Lung (tissue), 17 donors: ENCODE measurements at places on chromosomes 12 and 14. TPM values are rescaled to one million over a fixed set of nuclear protein-coding genes. Genes with fewer than 3 reads are reported as not detected.

- peaks cover 12% of the 10 kb centered on the region for H3K4me1 ChIP-seq
- no peak overlapping the region for H3K27ac ChIP-seq
- DNase-seq = no peak
These were observed 293.5 kb upstream of the RTL1 start for GRCh38 chr14:101196795-101197590.

- H3K4me3 ChIP-seq = no peak overlapping the region
- no peaks in the 10 kb centered on the region for H3K27me3 ChIP-seq
- no peaks in the 10 kb centered on the region for H3K4me1 ChIP-seq
- peak; percentile 19 for DNase-seq
These were observed 25.8 kb upstream of the TMCC3 start for GRCh38 chr12:94676031-94676641.

GRCh38 chr12:59844750-59845149 is 248.9 kb downstream of the SLC16A7 start:
- no peak overlapping the region for H3K4me3 ChIP-seq
- H3K4me1 ChIP-seq = no peaks in the 10 kb centered on the region
- no peaks in the 10 kb centered on the region for H3K36me3 ChIP-seq
- H3K27me3 ChIP-seq = no peaks in the 10 kb centered on the region
- no peak overlapping the region for H3K27ac ChIP-seq

DNA sequence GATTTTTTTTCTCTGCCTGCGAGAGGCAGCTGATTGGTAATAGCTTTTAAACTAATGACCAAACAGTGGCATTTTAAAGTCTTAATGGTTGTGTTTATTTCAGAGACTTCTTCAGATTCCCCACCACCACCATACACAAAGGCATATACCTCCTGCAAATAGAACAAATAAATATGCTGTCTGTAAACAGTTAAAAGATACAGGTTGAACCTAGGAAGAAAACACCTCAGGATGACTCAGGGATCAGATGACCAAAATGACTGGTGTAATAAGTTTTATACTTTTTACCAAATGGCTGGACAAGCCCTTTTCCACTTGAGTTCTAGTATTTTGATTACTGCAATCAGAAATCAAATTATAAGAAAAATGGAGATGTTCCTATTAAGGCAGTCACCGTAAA is 364.1 kb downstream of the PAWR start:
- no peaks in the 10 kb centered on the region for H3K36me3 ChIP-seq
- H3K27me3 ChIP-seq = no peaks in the 10 kb centered on the region
- H3K4me3 ChIP-seq = no peak overlapping the region
- H3K27ac ChIP-seq = no peak overlapping the region

NAV3 gene
- 3.5 TPM for polyA plus RNA-seq

DNA sequence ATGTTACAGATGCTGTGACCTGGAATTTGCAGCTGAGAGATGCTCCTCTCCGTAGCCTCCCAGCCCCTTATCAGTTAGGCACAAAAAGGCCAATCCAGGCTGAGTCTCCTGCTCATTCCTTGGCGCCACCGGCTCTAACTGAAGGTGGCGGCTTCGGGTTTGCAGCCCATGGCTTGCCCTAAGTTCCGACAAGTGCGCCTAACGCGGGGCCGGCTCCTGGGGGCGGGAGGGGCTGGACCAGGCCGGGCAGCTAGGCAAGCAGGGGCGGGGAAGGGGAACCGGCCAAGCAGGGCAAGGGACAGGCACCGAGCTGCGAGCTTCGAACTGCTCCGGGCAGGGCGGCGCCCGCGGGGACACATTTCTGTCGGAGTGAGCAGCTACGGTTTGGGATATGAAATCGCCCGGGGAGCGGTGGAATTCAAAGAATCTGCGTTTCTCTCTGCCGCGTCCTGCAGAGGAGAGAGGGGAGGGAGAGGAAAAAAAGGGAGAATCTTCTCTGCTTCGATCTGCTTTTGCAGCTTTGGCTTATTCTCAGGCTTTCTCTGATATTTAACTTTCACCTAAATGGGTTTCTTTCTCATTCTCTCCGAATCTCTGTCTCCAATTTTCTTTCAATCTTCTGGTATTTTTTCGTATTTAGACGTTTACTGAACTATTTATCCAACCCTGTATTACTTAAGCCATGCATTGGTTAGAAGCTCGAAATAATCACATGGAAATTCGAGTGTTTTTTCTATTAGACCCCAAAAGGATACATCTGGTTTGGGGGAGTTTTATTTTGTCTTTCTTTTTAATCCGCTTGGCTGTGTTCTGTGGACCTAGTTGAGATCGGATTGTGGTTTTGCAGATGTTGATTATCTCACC is 1.6 kb upstream of the HOXC12 start:
- no peak overlapping the region for H3K27ac ChIP-seq
- no peaks in the 10 kb centered on the region for H3K4me1 ChIP-seq
- H3K36me3 ChIP-seq = no peaks in the 10 kb centered on the region
- no peak overlapping the region for H3K4me3 ChIP-seq

DNAJC22 gene
- polyA plus RNA-seq = 0.28 TPM

- peaks cover 11% of the 10 kb centered on the region for H3K27me3 ChIP-seq
- H3K27ac ChIP-seq = no peak overlapping the region
- H3K4me1 ChIP-seq = peaks cover 20% of the 10 kb centered on the region
- H3K4me3 ChIP-seq = no peak overlapping the region
- no peak for DNase-seq
These were observed 1.2 kb downstream of the ANO4 start for GRCh38 chr12:100795800-100796179.

DNA sequence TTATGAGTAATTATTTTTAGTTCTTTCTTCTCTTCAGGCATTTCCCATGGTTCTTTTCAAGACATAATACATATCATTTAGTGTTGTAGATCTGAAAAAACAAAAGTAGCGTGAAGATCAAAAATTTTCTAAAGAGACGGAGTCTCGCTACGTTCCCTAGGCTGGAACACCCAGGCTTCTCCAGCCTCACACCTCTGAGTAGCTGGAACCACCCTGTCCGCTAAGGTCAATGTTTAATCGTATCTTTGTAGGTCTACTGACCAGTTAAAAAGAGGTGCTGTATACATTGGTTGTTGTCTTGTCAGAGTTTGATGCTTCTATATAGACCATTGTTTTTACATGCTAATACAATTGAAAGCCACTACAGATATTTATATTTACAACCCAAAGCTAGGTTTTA is 1.3 kb upstream of the HIF1A start:
- H3K4me3 ChIP-seq = no peak overlapping the region
- H3K4me1 ChIP-seq = peaks cover 12% of the 10 kb centered on the region
- H3K36me3 ChIP-seq = no peaks in the 10 kb centered on the region

NTN4 gene
- 40.9 TPM for polyA plus RNA-seq

SLCO1B1 gene
- polyA plus RNA-seq = not detected
